ENCODE measurements at places on chromosomes 3 and 15.
A peak's percentile ranks its signal among the peaks of the same experiment; 100 is the strongest.

- DNase-seq: no peak
Observed at GRCh38 chr3:67384016-67384415, 270.4 kb downstream of the SUCLG2 start.

DNA sequence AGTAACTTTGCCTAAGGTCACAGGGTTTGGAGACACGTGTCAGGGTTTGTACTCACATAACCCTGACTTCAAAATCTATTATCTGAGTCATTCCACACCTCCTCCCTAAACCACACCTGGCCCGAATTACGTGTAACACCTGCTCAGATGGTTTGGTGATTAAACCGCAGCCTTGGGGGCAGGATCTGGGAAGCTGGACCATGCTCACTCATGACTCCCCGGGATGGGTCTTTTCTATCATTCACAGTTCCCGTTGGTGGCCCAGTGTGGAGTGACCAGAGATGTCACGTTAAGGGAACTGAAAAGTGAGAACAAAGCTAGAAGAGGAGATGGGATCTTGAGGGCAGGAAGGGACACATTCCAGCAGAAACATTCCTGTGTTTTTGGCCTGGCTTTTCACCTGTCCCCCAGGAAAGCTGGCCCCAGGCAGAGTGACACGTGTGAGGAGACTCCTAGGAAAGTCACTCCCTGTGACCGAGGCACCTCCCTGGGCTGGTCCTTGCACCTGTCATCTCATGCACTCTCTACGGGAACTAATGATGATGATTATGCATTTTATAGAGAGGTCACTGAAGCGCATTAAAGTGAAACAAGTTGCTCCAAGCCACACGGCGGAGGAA, 75.4 kb upstream of the POMGNT2 start:
- no peak for DNase-seq

GRCh38 chr3:58630076-58630709, 36.4 kb downstream of the FAM3D start:
- peak; percentile 9 for DNase-seq

GRCh38 chr3:45688194-45688881, 858 bp upstream of the SACM1L start:
- DNase-seq: no peak

DNA sequence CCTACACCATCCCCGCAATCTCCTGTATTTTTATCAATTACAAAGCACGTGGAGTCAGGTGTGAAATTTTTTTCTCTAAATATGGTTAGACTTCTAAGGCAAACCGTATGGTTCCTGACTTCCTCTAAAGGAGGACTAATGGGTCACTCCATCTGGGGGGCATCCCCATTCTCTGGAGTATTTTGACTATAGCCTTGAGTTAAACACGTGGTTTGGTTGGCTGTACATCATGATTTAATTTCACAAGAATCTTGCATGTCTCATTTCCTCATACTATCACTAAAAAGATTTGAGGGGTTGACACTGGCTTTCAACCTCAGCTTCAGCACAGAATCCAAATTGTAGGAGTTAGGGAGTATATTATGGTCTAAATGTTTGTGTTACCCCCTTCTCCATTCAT, 25.3 kb upstream of the ZNF770 start:
- no peak for DNase-seq

GRCh38 chr15:90449206-90449735, 61.2 kb downstream of the IQGAP1 start:
- no peak for DNase-seq

GRCh38 chr3:22263042-22263441, 512.0 kb upstream of the ZNF385D start:
- DNase-seq: no peak

DNA sequence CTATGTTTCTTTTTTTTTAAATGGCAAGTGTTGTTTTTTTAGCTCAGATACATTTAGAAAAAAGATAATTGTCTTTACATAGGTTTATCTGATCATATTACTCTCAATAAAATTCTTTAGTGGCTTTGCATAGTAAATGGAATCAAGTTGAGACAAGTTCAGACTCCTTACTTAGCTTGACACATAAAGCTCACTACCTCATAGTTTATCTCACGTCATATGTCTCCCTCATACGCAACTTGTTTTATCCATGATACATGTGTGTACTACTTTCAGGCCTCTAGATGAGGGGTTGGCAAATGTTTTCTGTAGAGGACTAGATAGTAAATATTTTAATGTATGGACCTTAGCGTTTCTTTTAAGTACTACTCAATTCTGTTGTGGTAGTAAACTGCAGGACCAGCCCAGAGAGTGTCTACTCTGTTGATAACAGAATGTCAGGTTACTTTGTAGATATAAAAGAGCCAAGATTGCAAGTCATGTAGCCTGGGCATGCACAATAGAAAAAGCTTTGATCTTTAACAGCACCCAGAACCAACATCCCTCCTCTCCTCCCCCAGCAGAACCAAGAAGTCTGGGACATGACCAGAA, 28.2 kb upstream of the MGA start:
- DNase-seq: no peak
